Thoracic aorta (tissue), 2 donors: ENCODE measurements at places on chromosomes 7 and 10. TPM values are rescaled to one million over a fixed set of nuclear protein-coding genes. Genes with fewer than 3 reads are reported as not detected.

- DNase-seq: no peak
These were observed 52.6 kb upstream of the CAPZA2 start for GRCh38 chr7:116809636-116810266.

GRCh38 chr10:3755440-3756359 is 29.3 kb downstream of the KLF6 start:
- DNase-seq: no peak

Gene GPR37
- 2.8 TPM for total RNA-seq

DNA sequence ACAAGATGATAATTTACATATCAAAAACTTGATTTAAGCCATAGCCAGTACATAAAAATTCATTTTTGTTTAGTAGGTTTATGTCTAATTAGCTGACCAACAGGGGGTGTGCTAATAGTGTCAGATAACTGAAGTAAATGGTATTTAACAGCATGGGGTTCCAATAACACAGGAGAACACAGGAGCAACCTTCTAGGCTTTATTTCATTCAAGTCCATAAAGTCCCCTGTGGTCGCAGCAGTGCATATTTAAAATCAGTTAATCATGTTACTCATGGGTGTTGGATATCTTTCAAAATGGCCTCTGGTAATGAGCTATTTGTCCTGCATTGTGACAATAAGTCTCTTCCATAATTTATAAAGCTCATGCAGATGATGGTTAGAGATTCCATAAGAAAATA is 238.6 kb downstream of the CNTNAP2 start:
- DNase-seq: no peak

Gene SMKR1
- total RNA-seq: not detected

Gene TRIL
- 0.49 TPM for total RNA-seq

DNA sequence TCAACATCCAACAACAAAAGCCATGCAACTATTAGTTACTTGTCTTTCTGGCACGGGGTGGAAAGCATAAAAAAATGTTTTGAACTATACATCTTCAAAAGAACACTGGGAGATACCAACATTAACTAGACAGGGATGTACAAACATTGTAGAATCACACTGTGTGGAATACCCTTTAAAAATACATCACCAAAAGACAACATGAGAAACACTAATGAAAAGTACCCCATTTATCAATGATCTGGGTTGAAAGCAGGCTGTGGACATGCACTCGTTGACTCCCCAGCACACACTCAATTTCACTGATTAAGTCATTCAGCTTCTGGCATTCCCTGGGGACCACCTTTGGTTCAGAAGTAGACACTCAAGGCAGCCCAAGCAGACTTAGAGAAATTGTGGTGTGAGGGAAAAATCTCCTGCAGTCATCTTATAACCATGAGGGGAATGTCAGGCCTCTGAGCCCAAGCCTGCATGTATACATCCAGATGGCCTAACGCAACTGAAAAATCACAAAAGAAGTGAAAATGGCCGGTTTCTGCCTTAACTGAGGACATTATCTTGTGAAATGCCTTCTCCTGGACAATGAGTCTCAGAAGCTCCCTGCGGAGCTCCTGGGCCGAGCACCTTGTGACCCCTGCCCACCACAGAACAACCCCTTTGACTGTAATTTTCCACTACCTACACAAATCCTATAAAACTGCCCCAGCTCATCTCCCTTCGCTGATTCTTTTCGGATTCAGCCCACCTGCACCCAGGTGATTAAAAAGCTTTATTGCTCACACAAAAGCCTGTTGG is 53.0 kb downstream of the CACUL1 start:
- no peak for DNase-seq

DNA sequence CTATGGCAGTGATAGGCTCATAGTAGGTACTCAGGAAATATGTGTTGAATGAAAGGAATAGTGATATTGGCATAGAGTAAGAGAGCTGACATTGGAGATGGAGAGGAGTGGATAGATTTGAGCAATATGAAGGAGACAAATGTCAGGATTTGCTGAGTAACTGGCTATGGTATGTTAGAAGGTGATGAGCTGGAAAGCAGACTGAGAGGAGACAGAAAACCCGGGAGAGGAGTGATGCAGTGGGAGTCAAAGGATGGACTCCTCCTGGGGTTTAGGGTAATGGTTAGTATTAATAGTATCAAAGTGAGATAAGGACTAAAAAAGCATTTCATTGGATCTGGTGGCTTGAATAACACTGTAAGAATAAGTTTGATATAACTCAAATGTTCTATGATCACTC is 64.8 kb downstream of the CD36 start:
- DNase-seq: no peak

DNA sequence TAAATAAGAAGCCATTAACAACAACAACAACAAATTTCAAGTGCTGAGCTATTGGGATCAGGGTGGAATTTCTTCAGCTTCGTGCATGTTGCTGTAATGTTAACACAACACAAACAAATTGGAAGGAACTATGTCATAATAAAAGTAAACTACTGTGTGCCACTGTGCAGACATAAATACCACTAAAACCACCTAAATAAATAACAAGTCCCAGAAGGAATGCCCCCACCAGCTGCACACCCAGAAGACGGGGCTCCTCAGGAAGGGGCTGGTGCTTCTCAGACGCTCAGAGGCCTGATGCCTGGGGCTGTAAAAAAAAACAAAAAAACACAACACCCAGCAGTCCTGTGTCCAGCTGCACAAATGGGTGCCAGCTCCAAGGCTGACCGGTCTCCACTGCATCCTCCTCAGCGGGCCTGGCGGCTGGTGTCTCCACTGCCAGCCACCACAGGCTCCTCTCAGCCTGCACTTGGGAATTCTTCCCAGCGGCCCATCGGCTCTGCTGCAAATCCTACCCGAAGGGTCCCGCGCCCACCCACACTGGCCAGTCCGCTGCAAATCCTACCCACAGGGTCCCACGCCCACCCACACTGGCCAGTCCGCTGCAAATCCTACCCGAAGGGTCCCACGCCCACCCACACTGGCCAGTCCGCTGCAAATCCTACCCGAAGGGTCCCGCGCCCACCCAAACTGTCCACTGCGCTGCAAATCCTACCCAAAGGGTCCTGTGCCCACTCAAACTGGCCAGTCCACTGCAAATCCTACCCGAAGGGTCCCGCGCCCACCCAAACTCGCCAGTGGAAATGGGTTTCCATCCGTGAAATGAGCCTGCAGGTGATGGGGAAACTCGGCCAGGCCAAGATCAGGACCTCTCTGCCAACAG is 35.8 kb upstream of the DNAAF5 start:
- DNase-seq: no peak

DNA sequence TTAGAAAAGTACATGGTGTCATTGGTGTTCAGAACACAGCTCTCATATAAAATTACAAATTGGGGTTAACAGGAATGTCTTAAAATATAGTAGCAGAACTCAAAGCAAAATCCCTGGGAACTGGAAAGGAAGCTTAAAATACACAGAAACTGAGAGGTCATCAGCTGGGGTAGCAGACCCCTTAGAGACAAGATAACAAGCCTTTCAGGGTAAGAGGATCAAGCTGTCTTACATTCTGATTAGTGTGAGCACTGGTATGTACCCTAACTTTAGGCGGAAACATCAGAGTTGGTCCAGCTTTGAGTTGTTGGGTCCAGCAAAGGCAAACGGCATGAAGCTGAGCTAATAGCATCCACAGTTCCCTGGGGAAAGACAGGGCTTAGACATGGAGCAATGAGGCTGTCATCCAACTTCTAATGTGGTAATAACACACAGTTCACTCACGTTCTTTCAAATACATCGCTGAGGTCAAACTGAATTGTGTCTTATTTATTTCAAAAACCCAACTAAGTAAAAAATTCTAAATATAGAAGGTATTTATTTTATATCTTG is 32.6 kb downstream of the ARHGAP21 start:
- DNase-seq: no peak

DNA sequence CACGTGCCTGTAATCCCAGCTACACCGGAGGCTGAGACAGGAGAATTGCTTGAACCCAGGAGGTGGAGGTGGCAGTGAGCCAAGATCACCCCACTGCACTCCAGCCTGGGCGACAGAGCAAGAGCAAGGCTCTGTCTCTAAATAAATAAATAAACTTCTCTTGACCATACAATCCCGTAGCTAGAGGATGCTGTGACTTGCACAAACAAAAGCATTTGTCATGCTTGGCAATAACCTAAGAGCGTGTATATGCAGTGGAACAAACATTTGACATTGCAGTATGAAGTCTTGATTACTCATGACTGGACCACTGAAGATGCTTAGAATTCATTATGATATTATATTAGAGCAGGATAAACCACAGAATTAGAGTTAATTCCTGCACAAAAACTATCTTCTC is 1.4 kb upstream of the C7orf57 start:
- DNase-seq: no peak

GRCh38 chr10:32995751-32996150 is 37.7 kb upstream of the ITGB1 start:
- DNase-seq: no peak

DNA sequence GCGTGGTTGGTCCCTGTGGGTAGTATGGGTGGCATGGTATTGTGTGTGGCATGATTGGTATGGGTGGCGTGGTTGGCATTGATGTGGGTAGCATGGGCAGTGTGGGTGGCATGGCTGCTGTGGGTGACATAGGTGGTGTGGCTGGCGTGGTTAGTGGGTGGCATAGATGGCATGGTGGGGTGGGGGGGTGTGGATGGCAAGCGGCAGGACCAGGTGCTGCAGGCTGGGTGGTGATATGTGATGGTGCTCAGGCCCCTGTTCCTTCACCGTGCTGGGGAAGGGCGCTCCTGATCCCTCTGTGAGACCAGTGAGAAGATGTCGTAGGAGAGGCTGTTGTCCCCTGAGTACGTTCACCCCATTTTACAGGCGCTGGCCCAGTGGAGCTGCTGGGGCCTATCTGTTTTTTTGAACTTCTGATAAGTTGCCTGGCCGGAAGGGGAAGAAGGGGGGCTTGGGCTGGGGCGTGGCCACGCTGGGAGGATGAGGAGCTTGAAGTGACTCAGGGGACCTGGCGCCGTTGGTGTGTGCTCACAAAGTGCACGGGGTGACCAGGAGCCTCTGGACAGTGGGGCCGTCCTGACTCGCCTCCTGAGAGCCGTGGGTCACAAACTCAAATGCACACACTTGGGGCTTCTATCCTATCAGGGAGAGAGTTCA is 17.5 kb downstream of the INPP5A start:
- no peak for DNase-seq

GRCh38 chr10:86782701-86783418 is 26.4 kb downstream of the BMPR1A start:
- no peak for DNase-seq
